ENCODE measurements at places on chromosomes 7 and 10.

- DNase-seq, result no peak
These were observed 6.2 kb downstream of the REEP3 start for GRCh38 chr10:63527401-63527800.

DNA sequence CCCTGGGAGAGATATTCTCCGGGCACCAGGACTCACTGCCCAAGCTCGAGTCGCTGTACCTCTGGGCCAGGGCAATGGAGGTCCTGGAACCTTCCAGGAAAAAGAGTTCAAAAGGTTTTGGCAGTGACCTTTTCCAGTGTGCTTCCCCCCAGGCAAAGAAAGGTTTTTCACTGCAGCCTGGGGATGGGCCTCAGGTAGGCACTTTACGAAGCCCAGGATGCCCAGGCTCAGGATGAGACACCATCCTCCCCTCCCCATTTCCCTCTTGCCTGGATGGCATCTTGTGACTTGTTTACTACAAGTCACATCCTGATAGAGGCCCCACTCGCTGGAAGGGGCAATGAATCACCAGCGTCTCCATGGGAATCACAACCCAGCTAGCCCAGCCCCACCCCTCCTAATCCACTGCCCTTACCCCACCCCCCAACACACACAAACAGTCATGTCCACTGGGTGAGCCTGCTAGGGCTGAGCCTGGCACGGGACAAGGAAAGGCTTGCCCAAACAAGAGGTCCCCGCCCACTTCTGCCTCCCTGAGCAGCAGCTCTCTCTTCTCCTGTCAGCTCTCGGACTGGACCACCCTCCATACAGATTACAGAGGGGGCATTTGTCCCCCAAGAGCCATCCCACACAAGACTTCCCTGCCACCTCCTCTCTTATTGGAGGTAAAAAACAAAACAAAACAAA is 93.8 kb upstream of the SMNDC1 start:
- no peak for DNase-seq

DNA sequence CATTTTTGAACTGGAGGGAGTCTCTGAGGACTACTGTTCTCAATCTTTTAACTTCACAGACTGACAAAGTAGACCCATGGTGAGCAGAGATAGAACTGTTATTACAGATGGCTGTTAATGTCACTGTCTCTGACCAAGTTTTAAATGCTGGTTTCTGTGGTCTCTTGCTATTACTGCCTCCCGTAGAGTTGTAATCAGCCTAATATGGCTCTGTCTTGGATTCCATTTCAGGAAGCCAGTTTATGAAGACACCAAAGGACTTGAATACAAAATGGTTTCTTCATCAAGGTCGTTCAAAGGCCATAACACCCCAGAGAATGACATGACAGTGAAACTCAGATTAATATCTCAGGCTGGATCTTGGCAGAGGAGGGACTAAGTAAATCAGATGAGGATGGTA is 3.9 kb downstream of the SFRP4 start:
- no peak for DNase-seq

GRCh38 chr7:55018361-55019190 is at the start of gene EGFR:
TSS of gene EGFR (plus strand) at chr7:55019017. CDS start at chr7:55019278, 261 bp downstream.
- DNase-seq, result peak; percentile 21

GRCh38 chr10:2782950-2783349 is 284.4 kb upstream of the PFKP start:
- no peak for DNase-seq

- DNase-seq, result no peak
These were observed 582.4 kb downstream of the SUGCT start for GRCh38 chr7:40717242-40717641.

- no peak for DNase-seq
These were observed 40.7 kb upstream of the SDK1 start for GRCh38 chr7:3260401-3260715.

DNA sequence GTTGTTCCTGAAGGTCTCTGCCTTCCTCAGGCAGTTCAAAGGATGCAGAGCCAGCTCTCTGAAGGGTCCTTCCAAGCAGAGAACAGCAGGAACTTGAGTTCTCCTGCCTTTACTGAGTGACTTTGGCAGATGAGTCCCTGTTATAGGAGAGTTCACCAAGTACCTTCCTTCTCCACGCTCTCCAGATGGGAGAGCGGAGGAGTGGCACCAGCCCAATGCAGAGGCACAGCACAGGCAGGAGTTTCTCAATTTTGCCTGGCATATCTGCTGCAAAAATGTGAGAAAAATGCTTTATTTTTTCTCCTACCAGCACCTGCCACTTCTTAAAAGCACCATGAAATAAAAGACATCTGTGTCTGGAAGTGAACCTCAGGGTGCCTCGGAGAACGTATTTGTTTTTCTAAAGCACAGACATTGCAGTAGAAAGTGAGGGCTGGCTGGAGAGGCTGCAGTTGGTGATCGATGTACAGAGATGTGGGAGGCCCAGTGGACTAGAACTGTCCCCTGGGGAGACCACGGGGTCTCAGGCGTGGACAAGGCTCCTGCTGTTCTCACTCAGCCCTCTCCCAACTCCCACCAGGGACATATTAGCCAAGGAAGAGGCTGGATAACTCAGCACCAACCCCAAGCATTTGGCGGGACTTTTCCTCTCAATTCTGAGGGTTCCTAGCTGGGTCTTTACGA is 174.5 kb downstream of the WDR37 start:
- DNase-seq, result no peak

GRCh38 chr10:102311025-102311420 is 65.7 kb downstream of the GBF1 start:
- DNase-seq, result no peak

- peak; percentile 7 for DNase-seq
These were observed 26.4 kb upstream of the SRGN start for GRCh38 chr10:69061305-69062161.

DNA sequence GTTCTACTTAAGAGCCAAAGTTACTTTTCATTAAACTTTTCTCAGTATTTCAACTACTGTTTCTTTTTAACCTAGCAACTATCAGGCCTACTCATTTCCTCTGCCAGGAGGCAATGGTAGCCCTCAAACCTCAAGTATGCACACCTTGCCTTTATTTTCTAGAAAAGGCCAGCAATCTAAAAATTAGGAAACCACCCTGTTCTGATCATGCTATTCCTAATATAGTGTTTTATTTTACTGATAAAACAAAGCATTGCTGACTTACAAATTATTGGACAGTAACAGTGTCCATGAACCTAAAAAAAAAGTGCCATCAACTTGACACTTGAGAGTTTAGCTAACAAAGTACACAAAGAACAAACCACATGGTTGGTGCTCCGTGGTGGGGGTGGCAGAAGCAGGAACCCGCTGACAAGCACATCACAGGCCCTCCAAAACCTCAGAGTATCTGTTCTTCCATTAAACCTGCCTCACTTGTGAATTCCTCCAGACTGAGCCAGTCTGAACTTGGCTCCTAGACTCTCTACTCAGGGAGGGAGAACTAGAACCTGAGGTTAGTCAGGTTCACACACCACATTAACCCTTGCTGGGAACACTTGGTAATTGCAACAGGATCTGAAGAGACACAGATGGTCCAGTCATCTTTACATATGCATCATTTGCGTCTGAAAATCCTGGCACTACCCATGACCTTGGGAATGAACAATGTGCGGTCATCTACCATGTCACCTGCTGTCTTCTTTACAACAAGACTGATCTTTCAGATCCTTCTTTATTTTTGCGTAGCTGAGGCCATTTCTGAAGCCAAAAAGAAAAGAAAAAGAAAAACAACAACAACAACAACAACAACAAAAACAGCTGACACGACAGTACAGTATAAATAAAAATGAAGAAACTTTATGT is 31.9 kb downstream of the PIP4K2A start:
- DNase-seq, result no peak

- no peak for DNase-seq
These were observed 98.6 kb upstream of the SVIL start for GRCh38 chr10:29733323-29733722.

Data from hippocampal formation (tissue), 2 donors.